ENCODE measurements at places on chromosomes 1 and 21. TPM values are rescaled to one million over a fixed set of nuclear protein-coding genes. Genes with fewer than 3 reads are reported as not detected.

GPR52 gene
- not detected for polyA plus RNA-seq

CLCA2 gene
- not detected for polyA plus RNA-seq

S100A5 gene
- polyA plus RNA-seq = 0.70 TPM

SPATA21 gene
- not detected for polyA plus RNA-seq

EXTL1 gene
- 1.7 TPM for polyA plus RNA-seq
